Stimulated activated CD8-positive, alpha-beta memory T cell treated with anti-CD3 and anti-CD28 coated beads, Interleukin-7, amount 100 ng/mL, for 4 hours (primary cell): ENCODE measurements at places on chromosomes 11 and 22.

DNA sequence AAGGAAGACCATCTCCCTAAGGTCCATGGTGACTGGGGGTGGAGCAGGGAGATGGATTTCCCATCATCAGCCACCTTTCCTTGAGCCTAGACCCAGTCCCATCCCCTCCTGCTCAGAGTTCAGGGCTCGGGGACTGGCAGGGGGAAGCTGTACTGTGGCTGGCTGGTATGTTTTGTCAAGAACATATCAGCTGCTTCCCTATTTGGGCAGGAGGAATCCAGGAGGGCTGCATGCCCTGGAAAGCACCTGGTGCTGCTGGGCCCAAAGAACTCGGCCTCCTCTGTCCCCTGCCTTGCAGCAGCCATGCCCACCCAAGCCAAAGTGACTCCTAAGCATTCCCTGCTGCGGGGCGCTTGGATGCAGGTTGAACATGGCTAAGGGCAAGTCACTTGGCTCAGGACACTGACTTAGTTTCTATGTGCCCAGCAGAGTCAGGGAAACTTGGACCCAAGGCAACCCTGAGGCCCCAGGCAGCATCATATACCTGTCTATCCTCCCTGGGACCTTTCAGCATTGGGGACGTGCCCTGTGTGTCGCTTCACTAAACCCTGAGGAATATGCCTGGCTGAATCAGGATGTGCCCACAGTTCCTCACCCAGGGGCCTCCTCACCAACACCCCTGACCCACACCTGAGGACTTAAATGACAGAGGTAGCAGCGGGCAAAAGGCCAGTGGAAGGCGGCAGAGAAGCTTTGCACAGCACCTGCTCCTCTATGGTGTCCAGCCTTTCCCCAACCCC, 43.1 kb downstream of the BUD13 start:
- DNase-seq, result no peak

- no peak for DNase-seq
These were observed 78.0 kb downstream of the DHCR7 start for GRCh38 chr11:71370020-71370747.

DNA sequence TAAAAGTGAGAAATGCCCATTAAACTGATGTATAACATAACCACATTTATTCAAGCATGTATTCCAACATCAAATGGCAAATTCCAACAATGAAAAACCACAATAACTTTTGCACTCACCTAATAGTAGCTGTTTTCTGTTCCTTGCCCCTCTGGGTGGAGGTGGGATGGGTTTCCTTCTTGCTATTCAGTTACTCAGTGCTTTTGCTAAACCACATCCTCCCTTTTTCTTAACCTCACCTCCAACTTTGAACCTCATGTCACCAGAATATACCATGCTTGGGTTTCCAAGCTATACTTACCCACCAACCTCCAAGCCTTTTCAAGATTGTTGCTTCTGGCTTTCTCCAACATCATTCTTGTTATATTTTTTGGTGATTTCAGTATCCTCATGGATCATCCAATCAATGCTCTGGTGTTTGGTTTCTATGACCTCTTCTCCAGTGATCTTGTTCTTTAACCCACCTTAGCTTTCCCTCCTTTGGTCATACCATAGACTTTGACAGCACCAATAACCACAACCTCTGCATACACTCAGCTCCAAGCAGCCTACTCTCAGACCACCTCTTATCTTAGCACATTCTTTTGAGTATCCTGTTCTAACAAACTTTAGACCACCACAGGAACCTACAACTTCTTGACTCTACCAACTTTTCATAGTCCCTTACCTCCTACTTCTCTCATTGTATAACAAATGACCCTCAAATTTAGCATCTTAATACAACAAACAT, 3.2 kb upstream of the CCDC15 start:
- DNase-seq, result no peak

DNA sequence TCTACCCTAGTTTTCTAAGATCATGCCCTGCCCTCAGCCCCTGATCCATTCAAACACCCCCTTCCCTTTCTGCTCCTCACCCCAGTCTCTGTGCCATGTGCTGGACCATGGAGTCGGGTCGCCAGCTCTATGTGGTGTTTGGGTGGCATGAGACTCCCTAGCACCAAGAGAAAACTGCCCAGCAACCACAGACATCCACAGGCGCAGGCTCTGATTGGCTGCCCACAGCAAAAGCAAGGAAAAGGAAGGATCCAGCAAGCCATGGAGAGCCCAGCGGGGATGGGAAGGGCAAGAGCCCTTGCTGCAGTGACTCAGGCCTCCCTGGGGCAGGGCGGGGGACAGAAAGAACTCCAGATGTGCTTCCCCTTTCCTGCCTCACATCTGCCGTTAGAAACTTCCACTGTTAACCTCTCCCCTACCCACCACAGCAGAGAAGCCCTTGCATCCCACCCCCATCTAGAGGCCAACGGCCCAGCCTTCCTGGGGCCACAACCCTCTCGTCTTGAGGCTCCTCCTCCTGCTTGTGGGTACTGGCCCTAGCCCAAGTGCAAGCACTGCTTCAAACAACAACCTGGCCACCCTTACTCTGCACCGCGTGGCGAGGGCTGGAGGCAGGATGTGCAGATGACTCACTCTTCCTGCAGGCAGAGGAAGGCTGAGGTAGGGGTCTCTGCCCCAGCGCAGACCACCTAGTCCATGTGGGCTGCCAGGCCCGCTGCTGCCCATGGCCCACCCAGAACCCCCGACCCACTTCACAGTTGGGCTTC, 9.7 kb upstream of the AHNAK start:
- peak; percentile 74 for DNase-seq

DNA sequence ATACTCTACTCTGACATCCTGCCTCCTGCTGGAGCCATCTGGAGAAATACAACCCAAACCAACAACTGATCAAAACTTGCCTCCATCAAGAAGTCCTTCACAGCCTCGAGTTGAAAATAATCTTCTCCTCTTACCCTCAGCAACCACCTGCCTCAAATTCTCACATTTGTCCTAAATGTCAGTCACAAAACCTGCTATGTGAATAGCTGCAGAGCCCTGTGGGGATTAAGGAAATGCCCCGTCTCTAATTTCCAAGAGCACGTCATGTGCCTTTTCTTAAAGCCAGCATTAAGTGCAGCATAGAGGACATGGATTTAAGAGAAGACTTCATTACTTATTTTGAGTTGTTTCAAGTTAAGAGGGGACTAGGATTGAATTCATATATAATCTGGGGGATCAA, 105.9 kb downstream of the TRPC6 start:
- no peak for DNase-seq

DNA sequence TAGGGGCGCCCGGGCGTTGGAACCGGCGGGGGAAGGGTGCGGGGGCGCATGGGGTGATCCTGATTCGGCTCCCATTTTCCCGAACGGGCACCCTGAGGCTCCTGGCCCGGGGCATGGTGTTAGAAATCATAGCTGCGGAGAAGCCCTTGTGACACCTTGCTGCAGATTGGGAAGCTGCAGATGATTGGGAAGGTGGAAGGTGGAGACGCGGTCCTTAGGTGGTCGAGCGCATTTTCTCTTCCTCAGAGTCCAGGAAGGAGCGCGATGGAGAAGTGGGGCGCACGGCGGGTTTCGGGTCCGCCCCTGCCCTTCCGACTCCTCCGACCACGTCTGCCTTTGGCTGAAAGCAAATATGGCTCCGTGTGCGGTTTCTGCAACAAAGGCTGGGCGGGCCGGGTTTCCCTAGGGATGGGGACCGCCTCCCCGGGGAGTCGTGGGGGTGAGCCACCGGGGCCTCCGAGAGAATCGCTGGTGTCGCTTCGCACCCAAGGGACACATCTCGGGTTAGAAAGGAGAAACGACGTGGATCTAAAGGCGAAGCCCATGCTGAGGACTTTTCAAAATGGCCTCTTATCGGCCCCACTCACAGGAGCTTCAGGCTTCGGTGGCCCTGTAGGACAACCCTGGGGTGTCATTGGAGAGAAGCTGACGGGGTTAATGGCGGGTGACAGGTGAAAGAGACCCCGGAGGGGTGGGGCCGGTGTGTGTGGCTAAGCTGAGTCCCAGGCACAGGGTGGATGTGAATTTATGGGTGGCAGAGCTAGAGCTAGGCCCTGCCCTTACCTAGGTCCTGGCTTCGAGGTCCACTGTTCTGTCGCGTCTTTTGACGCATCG, 707 bp upstream of the FTH1 start:
- no peak for DNase-seq

- no peak for DNase-seq
These were observed 386.7 kb downstream of the TBC1D22A start for GRCh38 chr22:47148956-47149728.

DNA sequence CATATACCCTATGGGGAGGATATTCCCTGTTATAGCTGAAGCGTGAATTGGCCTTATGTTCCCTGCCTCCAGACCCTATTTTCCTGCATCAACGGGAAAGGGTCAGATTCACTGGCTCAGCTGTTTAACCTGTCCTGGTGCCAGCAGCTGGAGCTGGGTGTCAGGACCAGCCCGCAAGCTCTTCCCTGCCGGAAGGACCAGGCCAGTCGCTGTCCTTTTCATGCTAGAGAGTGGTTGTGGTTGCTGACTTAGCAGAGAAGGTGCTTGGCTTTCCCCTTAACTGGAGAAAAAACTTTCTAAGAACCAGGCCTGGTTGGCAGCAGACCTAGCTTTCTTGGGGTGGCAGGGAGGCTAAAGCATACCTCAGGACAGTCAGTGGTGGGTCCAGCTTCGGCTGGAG, 5.2 kb upstream of the SREBF2 start:
- no peak for DNase-seq

GRCh38 chr11:45089251-45089650, 57.2 kb upstream of the PRDM11 start:
- DNase-seq, result no peak

DNA sequence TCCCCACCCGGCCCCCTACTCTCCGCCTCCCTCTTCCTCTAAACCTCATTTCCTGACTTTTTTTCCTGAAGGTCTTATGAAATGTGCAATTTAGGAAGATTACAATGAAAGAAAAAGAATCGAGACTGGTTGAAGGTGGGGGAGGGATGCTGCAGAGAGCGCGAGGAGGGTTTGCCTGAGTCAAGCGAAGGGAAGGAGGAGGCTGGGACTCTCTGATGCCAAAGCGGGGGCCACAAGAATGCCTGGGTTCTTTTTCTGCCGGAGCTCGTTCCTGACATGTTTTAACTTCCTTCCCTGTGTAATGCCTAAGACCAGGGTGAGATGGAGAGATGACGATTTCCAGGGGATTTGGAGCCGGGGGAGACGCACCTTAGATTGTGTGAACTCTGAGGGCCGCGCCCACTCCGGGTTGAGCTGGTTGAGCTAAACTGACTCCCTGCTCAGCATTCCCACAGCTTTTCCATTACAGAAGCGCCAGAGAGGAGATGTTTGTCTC, 270.5 kb upstream of the SORL1-AS1 start:
- DNase-seq, result no peak

DNA sequence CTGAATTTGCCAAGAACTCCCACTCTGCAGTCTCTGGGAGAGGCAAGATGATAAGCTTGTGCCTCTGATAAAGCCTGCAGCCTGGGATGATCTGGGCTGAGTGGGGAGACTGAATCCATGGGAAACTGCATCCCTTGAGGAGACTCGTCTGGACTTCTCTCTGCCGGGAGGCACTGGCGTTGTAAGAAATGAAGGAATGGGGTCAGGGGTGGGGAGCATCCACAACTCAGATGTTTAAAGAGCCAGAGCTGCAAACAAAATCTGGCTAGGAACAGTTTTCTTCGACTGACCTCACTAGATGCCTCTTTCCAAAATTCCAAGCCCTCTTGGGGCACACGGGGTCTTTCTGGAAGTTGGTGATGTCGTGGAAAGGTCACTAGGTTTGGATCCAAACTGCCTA, 64.4 kb downstream of the SPON1 start:
- no peak for DNase-seq

- DNase-seq, result no peak
These were observed 1.1 kb upstream of the SAMM50 start for GRCh38 chr22:43953988-43954785.

GRCh38 chr11:129063118-129063517, 120.4 kb upstream of the TP53AIP1 start:
- no peak for DNase-seq

GRCh38 chr22:28582806-28583205, 96.8 kb downstream of the TTC28 start:
- no peak for DNase-seq

DNA sequence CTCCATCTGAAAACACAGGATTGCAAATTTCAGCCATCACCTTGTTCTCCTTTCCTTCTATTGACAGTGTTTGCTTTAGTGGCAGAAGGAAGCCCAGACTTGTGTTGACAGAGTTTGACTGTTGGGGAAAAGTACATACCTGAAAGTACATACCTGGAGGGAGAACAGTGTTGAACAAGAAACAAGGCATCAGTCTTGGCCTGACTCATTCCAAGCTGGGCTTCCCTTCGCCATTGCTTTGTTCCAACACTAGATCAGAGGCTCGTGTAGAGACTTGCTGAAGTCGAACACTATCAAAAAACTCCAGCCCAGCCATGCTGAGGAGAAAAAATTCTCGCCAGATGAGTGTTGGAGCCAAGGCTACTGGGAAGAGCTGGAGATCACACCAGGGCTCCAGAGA, 133.4 kb downstream of the BBOX1 start:
- no peak for DNase-seq

GRCh38 chr11:115347106-115347505, 157.1 kb downstream of the CADM1 start:
- DNase-seq, result no peak

DNA sequence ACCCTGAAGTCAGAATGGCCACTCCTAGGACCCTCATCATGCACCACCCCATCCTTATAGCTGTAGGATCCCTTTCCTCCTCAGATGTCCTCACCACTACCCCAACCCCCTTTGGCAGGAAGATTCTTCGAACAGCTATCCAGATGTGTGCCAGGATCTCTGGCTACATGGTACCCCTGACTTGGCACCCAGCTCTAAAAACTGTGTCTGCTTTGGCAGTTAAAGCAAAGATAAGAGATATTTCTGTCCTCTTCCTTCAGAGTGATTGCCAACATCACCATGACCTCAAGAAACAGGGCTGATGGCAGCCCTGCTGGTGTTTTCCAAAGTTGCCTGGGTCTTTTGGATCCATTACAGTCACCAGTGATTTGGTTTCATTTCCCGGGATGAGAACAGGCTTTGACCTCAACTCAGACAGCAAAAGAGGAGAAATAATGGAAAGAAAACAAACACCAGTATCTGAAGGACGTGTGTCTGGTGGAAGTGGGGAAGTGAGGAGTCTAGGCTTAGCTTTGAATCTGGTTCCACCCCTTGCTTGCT, 4.3 kb upstream of the NRIP3 start:
- DNase-seq, result no peak

DNA sequence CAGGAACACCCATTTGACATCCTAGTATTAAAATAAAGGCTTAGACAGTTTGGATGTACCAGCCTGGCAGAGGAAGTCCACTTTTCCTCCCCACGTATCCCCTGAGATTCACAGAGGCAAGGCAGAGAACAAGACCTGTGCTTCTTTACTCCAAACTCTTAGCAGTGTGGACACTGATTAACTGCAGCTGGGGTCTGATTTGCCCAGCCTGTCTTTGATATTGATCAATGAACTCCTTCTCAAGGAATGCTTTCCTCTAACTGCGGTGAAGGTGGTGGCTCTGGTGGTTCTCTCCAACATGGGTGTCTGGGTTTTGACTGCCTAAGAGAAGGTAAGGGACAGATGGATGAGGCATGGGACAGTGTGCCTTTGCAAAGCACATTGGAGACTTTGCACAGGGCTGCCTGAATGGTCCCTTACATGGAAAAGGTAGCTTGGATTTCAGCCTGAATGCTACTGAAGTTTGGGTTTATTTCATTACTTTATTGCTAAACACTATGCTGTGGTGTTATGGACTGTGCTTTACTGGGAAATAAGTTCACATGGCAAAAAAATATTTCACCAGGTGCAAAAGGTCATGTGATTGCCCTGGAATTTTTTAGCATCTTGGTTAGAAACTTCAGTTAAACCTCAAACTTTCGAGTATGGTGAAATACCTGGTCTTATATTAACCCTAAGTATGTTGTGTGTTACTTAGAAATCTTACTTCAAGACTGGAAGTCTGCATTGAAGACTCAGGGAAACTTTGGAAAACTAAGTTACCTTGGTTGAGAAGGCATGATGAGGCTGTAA, 1.8 kb downstream of the GAS2 start:
- DNase-seq, result no peak
